ENCODE measurements at places on chromosomes 2 and 18.

- DNase-seq: no peak
These were observed 210.5 kb upstream of the GATA6 start for GRCh38 chr18:21958707-21959450.

- no peak for DNase-seq
These were observed 32.8 kb upstream of the NYAP2 start for GRCh38 chr2:225366731-225367130.

- no peak for DNase-seq
These were observed 87.4 kb downstream of the RNF144A start for GRCh38 chr2:7004636-7005035.

GRCh38 chr2:59276033-59276432, 1034.9 kb upstream of the FANCL start:
- no peak for DNase-seq

DNA sequence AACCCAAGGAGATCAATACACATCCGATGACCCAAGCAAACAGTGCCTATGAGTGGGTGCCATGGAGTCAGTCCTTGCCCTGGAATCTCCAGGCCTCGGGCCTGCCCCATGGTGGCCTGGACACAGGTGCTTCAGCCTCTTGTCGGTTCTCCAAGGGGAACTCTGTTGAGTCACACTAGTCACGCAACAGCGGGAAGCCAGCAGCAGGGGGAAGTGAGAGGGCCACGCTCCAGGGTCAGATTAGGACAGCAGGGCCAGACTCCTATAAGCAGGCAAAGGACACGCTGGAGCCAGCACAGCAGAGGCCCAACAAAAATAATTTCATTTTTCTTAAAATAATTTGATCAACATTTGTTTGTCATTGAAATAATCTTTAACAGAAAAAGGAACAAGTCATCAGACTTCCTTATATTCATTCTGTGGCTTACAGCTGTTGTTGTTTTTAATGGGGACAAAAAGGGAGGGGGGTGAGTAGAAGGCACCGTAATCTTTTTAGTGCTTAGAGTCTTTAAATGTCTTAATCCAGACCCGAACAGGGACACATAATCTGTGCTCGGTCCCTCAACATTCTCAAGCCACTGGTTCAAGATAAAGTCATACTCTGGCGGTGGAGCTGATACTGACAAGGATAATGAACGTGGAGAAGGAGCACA, 16.4 kb upstream of the ARMC9 start:
- DNase-seq: no peak

DNA sequence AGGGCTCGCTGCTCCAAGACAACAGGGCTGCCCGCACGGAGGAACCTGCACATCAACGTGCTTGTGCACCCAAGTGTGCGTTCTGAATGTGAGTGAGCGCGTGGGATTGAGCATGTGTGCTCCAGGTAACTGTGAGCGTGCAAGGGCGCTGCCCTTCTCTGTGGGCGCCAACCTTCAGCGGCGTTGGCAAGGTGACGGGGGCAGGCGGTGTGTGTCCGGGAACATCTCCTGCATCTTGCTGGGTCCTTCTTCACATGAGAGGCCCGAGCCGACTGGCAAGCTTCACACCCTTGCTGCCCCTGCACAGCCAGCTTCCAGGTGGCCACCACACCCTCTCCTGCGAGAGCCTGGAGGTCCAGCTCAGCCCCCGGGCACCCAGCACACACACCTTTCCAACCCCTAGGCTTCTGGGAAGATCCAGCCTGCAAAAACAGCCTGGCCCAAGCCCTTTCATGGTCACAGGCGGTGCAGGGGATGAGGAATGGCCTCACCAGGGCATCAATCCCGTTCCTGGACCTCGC, 220.9 kb downstream of the HDAC4 start:
- no peak for DNase-seq

- DNase-seq: no peak
These were observed 195.0 kb downstream of the CYP26B1 start for GRCh38 chr2:71952572-71953188.

- DNase-seq: no peak
These were observed 414.8 kb upstream of the HS6ST1 start for GRCh38 chr2:128733450-128733849.

GRCh38 chr18:12630136-12630535, 27.8 kb downstream of the SPIRE1 start:
- DNase-seq: no peak

Data from large intestine (tissue), 12 donors.